C1 segment of cervical spinal cord (tissue), 14 donors: ENCODE measurements at places on chromosomes 6 and 20.

GRCh38 chr6:11460001-11460668 lies 77.4 kb upstream of the TMEM170B start:
- DNase-seq: no peak

GRCh38 chr20:25053255-25054031 lies 4.5 kb downstream of the ACSS1 start:
- DNase-seq: no peak

- DNase-seq: no peak
These were observed 127.3 kb upstream of the RALGAPA2 start for GRCh38 chr20:20839771-20840170.

DNA sequence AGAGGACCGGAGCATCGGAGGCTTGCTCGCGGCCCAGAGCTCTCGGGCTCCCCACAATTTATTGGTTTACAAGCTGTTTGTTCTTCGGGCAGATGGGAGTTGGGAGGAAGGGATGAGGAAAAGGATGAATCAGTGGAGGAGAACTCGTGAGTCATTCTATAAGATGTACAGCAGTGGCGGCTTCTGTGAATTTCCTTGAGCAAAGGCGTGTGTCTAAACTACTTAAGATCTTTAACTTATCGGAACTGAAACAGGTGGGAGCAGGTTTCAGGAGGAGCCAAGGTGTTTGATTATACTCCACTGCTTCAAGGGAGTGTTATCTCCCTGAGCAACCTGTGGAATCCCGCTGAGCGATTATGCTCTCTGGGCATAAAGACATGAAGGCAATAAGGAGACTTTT lies 50.5 kb upstream of the IBTK start:
- DNase-seq: no peak

GRCh38 chr6:93562582-93562981 lies 143.2 kb upstream of the EPHA7 start:
- DNase-seq: no peak

GRCh38 chr6:16256781-16257180 lies 18.4 kb downstream of the GMPR start:
- no peak for DNase-seq

- DNase-seq: no peak
These were observed 93.8 kb downstream of the RIN2 start for GRCh38 chr20:19851861-19852260.

- no peak for DNase-seq
These were observed 48.9 kb downstream of the RNASET2 start for GRCh38 chr6:166907373-166907841.

- no peak for DNase-seq
These were observed 17.4 kb upstream of the SDHAF4 start for GRCh38 chr6:70549327-70549726.

DNA sequence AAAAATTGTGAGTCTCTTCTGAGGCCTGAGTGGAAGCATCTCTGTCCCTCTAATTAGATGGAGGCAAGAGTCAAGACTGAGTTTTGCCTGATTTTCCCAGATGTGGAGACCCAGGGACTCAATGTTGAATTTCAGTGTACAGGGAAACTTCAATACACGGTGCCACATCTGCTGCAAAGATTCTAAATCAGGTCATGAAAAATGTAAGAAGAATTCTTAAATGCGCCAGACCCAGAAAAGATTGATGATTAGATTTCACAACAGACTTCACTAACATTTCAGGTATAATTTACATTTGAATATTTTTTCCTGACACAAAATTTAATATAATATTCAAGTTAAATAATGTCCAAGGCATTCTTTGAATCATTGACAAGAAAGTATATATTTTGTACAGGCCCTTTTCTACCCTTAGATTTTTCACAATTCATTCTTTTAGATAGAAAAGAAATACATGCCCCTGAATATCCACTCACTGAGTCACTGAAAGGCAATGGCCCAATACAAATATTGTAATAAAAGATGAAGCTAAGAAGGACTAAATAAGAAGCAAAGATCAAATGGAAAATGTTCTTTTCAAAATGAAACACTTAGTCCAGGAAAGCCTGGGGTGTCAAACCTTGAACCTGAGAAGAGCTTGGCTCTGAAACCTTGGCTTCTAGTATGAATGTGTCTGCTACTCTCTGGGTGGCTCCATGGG lies 18.2 kb upstream of the HDGFL1 start:
- DNase-seq: no peak

DNA sequence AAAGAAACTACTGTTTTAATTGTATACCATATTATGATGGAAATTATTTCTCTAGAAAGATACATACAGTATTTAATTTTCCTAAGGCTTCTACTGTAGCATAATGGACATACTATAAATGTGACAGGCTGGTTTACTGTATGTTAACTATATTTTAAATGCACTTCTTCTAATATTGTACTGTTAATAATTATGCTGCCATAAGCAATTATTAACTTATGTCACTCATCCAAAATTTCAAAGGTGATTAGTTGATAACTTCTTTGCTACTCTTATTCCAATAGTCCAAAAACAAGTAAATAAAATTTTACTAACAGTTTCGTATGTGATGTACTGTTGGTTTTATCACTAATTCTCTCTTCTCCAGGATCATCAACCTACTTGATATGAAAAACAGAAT lies 28.1 kb downstream of the HIVEP2 start:
- no peak for DNase-seq
